ENCODE measurements at places on chromosomes 12 and 14. TPM values are rescaled to one million over a fixed set of nuclear protein-coding genes. Genes with fewer than 3 reads are reported as not detected.

Gene NXPH4
- 1.5 TPM for polyA plus RNA-seq

Gene ARMH4
- polyA plus RNA-seq: 18.4 TPM

Gene BATF
- 0.58 TPM for polyA plus RNA-seq

Gene CCNT1
- polyA plus RNA-seq: 30.7 TPM

Gene LTBR
- polyA plus RNA-seq: 69.3 TPM

Gene ARG2
- 3.9 TPM for polyA plus RNA-seq

Gene KRT83
- not detected for polyA plus RNA-seq

Gene ETV6
- polyA plus RNA-seq: 16.0 TPM

Gene SLCO1B1
- polyA plus RNA-seq: not detected

Gene FAR2
- polyA plus RNA-seq: 7.6 TPM

Gene KRT71
- not detected for polyA plus RNA-seq

Gene C12orf50
- polyA plus RNA-seq: 0.39 TPM

Gene OAS2
- polyA plus RNA-seq: 11.6 TPM

Gene OR6C76
- polyA plus RNA-seq: not detected

Gene RFC5
- polyA plus RNA-seq: 35.1 TPM

Gene CARMIL3
- polyA plus RNA-seq: 1.4 TPM

Gene SMCO3
- 0.59 TPM for polyA plus RNA-seq

Gene SERPINA5
- 0.26 TPM for polyA plus RNA-seq

Gene CMA1
- polyA plus RNA-seq: 0.45 TPM

Gene IQSEC3
- polyA plus RNA-seq: 4.6 TPM

Gene NAV3
- 7.6 TPM for polyA plus RNA-seq

Gene LBHD2
- polyA plus RNA-seq: not detected

Gene DPPA3
- not detected for polyA plus RNA-seq

Gene RNF10
- polyA plus RNA-seq: 247 TPM

Gene SSPN
- polyA plus RNA-seq: 15.3 TPM

Gene MIP
- polyA plus RNA-seq: not detected

Gene CIROP
- 0.06 TPM for polyA plus RNA-seq

Gene TRHDE
- 2.2 TPM for polyA plus RNA-seq

Gene TMCC3
- polyA plus RNA-seq: 4.5 TPM

Gene CCDC77
- 23.7 TPM for polyA plus RNA-seq

Gene STAC3
- polyA plus RNA-seq: 2.9 TPM

Gene HOXC4
- 4.0 TPM for polyA plus RNA-seq

Gene CDH24
- polyA plus RNA-seq: 11.0 TPM

Gene CYP27B1
- polyA plus RNA-seq: 1.3 TPM
